Activated CD4-positive, CD25-positive, alpha-beta regulatory T cell treated with anti-CD3 and anti-CD28 coated beads, Interleukin-2, amount 50 U/mL, for 72 hours (primary cell): ENCODE measurements at places on chromosomes 13 and 19.

DNA sequence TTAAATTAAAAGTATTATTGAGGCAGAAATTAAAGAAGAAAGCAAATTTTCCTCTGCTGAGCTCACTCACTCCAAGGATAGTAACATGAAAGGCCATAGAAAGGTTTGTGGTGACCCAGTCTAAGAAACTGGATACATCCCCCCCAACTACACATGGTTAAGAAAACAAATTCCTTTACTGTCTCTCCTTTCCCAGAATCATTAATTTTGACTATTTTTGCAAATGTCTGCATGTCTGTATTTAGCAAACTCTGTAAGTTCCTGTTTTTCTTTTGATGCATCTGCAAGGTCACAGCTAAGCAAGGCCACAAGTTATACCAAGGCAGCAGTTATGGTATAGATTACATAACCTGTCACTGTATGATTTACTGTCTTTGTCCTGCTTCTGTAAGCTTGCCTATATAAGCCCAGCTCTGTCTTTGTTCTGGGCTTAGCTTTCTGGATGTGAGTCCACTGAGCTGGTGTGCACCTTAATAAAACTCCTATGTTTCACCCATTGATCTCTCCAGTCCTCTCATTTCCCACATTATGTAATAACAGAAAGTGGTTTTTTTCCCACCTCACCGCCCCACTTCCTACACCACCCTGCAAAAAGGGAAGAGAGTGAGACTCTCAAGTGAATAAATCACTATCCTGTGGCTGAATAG is 8.5 kb upstream of the ZNF83 start:
- no peak for DNase-seq

DNA sequence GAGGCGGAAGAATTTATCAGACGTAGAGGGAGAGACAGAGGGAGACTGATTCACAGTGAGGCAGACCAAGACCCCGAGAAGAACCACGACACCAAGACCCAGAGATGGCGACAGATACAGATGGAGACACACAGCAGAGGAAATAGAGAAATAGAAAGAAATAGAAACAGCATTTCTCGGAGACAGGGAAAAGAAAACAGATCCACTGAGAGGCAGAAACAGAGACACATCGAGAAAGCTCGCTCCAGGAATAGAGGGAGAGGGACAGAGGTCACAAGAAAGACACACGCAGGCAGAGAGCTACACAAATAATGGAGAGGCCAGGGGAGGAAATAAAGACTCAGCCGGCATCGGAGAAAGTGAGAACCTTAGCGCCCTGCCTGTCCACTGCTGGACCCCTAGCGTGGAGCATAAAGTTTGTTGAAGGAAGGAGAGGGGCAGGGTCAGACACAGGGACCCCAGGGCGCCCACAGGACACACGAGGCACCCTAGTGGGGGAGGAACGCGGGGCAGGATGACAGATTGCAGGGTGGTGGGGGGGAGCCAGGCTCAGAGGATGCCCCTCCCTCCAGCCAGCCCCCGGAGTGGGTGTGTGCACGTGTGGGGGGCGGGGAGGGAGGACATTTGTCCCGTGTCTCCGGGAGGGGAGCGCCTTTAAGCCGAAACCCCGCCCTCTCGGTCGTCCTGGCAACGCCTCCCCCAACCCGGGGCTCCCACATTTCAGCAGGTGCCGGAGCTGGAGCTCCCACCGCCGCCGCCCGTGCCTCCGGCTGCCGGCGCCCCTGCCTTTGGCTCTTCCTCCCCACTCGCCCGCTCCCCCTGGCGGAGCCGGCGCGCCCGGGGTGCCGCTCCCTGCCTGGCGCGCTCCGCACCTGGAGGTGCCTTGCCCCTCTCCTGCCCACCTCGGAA is at the start of gene PRKCG:
Gene PRKCG (plus strand): TSS at position 716 of the 909 bp plus-strand sequence. CDS start 298 bp downstream, outside the sequence.
- peak; percentile 46 for DNase-seq

- DNase-seq, result no peak
These were observed 5.0 kb upstream of the MTMR6 start for GRCh38 chr13:25292301-25292700.

DNA sequence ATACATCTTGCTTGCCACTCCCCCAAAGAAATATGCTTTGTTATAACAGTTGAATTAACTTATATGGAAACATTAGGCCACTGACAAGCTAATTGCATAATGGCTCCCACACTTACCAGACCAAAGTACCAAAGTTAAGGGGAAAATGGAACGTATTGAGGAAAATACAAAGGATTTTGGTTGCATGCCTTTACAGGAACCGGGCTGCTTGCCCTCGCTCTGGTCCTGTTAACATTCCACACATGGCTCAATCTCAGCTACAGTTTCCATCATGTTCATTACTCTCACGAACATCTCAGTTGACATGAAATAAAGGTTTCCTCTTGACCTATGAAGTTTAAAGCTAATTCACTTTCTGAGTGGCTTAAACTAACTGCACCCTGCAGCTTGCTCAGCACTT is 220.7 kb upstream of the RXFP2 start:
- no peak for DNase-seq

GRCh38 chr19:447064-447426 is 13.8 kb downstream of the SHC2 start:
- no peak for DNase-seq

GRCh38 chr19:3061182-3062161 is 823 bp downstream of the TLE5 start:
- DNase-seq, result peak; percentile 54

GRCh38 chr19:47404334-47405196 is 14.8 kb downstream of the MEIS3 start:
- no peak for DNase-seq

- no peak for DNase-seq
These were observed 235.1 kb upstream of the ATXN8OS start for GRCh38 chr13:69872321-69873047.

- no peak for DNase-seq
These were observed 171.8 kb downstream of the GPC6 start for GRCh38 chr13:93398167-93399035.

DNA sequence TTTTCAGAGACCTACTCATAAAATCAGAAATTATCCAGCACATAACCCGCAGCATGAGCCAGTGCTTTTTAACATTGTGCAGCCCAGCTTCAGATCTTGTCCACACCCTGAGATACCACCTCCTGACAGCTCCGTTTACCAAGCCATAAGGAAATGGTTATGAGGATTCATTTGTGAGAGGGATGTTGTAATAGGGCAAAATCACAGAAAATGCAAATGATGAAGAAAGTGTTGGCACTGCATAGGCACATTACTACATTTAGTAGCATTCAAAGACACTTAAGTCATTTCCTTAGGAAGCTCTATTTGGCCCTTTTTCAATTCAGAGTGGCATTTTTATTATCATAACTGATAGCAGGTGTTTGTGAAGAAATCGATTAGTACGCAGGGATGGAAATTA is 277.5 kb downstream of the DNAJC15 start:
- DNase-seq, result no peak

- DNase-seq, result no peak
These were observed 133.2 kb downstream of the FRY start for GRCh38 chr13:32164622-32165268.

DNA sequence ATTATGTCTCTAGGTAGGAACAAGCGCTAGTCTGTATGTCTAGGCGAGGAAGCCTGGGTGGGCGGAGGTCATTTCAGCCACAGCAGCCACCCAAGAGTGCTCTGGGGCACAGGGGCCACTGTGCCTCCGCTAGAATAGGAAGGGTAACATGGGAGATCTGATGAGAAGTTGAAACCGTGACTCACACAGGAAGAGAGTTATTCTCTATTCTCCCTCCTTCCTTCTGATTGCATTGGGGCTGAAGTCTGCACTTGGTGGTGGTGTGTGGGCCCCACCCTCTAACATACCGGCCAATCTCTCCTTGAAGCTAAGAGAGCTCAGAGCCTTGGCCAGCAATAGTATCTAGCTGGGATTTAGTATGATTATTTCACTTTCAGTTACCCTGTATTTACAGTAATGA is 20.3 kb upstream of the GGACT start:
- no peak for DNase-seq

GRCh38 chr13:41302743-41303142 is 8.3 kb upstream of the NAA16 start:
- no peak for DNase-seq

DNA sequence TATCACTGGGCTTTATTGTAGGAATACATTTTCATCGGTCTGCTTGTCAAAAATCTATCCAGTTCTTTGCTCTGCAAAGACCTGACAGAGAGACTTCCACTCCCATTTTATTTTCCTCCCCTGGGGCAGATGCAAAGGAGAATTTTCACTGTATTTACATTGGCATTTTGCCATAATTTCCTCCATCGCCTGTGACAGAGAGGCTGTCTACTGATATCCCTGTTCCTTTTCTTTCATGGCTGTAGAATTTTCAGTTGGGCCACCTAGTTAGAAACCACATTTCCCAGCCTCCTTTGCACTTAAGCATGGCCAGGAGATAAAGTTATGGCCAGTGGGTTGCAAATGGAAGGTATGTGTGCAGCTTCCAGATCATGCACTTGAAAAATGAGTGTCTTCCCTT is 89.3 kb downstream of the NUFIP1 start:
- DNase-seq, result no peak

- no peak for DNase-seq
These were observed 10.3 kb downstream of the CABP5 start for GRCh38 chr19:48033604-48034003.

- DNase-seq, result no peak
These were observed 350.1 kb downstream of the FOXO1 start for GRCh38 chr13:40316301-40316700.

GRCh38 chr19:33436360-33437345 is 63.1 kb downstream of the CEBPG start:
- DNase-seq, result no peak

- DNase-seq, result no peak
These were observed 30.1 kb downstream of the ZAR1L start for GRCh38 chr13:32284927-32285632.
